ENCODE measurements at places on chromosomes 11 and 22.

DNA sequence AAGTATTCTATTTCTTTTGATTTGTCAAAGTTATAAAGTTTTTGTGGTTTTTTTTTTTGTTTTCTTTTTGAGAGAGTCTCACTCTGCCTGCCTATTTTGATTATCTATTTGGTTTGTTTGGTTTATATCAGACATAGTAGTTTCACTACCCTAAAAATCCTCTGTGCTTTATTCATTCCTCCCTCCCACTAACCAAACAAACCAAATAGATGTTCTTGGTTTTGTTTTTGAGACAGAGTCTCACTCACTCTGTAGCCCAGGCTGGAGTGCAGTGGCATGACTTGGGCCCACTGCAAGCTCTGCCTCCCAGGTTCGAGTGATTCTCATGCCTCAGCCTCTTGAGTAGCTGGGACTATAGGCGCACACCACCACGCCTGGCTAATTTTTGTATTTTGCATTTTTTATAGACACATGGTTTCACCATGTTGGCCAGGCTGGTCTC, 67.9 kb downstream of the ENTHD1 start:
- no peak for DNase-seq

GRCh38 chr22:19143967-19144400, 467 bp downstream of the ESS2 start:
- no peak for DNase-seq

DNA sequence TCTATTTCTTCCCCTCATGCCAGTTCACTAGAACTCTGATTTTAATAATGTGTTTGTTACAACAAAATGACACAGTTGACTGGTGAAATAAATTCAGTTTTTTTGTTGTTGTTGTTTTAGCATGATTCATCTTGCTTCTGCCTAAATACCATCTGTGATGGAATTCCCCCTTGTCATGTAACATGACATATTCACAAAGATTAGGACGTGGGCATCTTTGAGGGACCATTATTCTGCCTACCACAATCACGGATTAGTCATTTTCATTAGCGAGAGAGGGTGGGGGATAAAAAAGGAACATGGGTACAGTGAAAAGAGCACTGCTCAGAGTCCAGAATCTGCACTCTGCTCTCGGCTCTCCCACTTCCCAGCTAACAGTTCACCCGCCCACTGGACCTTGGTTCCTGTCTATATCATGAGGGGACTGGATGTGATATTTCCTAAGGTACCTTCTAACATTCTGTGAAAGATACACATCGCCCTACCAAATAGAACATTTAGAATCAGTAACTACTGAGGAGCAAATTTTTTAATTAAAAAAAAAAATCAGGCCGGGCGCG, 11.3 kb downstream of the HTATIP2 start:
- DNase-seq: no peak

GRCh38 chr11:15929371-15929901, 426.9 kb downstream of the SOX6 start:
- no peak for DNase-seq

GRCh38 chr22:49152939-49153770, 674.5 kb downstream of the BRD1 start:
- no peak for DNase-seq

DNA sequence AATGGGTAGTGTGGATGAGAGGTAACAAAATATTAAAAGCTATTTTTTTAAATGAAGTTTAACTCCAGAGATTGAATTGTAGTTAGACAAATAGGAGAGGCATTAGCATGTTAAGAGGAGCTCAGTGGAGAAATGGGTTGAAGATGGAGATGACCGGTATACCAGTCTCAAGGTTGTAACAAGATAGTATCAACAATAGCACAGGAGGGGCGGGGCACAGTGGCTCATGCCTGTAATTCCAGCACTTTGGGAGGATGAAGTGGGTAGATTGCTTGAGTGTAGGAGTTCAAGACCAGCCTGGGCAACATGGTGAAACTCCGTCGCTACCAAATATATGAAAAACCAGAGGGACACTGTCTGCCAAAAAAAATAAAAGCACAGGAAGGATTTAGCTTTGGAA, 6.0 kb upstream of the ANKRD42 start:
- no peak for DNase-seq

GRCh38 chr11:77074205-77074604, 7.4 kb downstream of the CAPN5 start:
- no peak for DNase-seq

- DNase-seq: no peak
These were observed 1.0 kb downstream of the REXO2 start for GRCh38 chr11:114440121-114440860.

DNA sequence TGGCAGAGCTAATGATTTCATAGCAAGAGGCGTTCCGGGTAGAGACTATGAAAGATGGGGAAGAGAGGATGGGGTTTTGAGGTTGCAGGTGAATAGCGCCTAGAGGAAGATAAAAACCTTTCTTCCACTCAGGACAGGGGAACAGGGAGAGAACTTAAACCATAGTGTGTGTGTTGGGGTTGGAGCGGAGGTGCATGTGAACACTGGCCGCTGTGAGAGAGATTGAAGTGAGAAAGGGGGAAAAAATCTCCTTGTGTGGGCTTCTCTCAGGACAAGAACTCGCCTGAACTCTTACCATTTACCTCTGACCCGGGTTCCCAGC, 3.4 kb downstream of the BSX start:
- no peak for DNase-seq

- DNase-seq: no peak
These were observed 47.7 kb upstream of the GAB2 start for GRCh38 chr11:78465169-78465942.

DNA sequence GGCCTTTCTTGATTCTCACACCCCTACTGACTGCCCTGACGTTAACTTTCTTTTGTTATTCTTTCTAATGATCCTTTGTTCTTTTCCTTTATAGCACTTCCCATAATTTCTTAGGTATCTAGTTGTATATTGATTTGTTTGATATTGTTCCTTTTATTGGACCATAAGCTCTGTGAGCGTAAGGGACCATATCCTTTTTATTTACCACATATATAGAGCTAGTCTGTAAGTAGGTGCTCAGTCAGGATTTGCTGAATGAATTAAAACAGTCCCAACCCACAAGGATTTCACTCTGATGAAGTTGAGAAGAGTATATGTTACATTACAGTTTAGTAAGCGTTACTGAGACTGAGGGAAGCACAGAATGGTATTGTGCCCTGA, 68.8 kb downstream of the EMSY start:
- DNase-seq: no peak

- no peak for DNase-seq
These were observed 716.9 kb upstream of the ANO3 start for GRCh38 chr11:25615069-25615468.

DNA sequence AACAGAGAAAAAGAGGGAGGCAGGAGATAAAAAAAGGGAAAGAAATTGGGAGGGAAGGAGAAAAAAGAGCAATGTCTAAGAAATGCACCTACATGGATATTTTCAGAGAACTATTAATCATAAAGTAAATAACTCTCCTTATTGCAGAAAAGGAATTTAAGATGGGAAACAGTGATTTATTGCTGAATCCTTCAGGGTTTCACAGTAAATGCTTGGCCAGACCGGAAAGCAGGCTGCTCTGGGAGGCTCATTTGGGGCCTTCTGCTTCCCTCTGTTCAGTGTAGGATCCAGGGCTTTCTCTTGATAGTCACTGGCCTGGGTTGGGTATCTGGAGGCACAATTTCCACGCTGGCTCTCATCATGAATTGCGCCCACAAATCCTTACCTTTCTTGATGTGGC, 324.3 kb upstream of the SORL1-AS1 start:
- no peak for DNase-seq

- no peak for DNase-seq
These were observed 119.0 kb downstream of the LDLRAD3 start for GRCh38 chr11:36062796-36063365.

GRCh38 chr11:28760676-28761390, 652.6 kb downstream of the METTL15 start:
- peak; percentile 84 for DNase-seq

- DNase-seq: no peak
These were observed 34.1 kb downstream of the PAMR1 start for GRCh38 chr11:35491231-35491871.

- DNase-seq: no peak
These were observed 514.1 kb downstream of the RAB38 start for GRCh38 chr11:87660926-87661660.

GRCh38 chr11:93329936-93330445, 551 bp upstream of the DEUP1 start:
- peak; percentile 72 for DNase-seq

DNA sequence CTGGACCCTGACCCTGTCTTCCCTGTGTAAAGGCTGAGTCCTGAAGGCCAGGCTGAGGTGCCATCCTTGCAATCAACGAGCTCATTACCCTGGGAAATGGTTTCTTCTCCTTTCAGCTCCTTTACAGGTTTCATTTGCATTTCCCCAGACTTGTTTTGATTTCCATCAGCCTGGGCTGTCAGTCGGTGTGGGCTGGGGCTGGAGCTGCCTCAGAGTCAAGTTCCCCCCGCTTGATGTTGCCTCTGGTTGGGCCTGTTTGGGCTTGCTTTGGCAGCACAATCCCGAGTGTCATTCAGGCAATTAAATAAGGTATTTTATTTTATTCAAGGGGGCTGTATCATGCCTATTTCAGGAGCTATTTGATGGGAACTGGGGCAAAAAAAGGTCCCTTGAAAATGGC, 424.9 kb downstream of the INSC start:
- no peak for DNase-seq

DNA sequence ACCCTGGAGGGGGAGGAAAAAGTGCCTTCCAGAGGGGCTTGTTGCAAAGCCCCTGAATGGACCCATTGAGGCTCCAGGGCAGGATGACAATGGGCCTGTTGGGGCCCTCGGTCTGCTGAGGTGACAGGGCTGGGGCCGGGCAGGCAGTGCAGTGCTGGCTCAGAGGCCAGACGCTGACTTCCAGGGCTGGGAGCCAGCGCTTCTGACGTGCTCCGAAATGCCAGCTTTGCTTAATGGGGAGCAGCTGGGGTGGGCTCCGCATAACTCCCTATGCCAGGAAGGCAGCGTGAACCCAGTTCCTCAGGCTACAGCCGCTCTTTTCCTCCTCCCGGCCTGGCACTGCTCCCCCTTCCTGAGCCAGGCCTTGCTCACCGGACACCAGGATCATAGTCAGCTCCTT, 17.7 kb downstream of the NAV2 start:
- no peak for DNase-seq

- DNase-seq: no peak
These were observed 45.3 kb downstream of the C22orf31 start for GRCh38 chr22:29016067-29016938.

GRCh38 chr11:108037636-108038035, 28.9 kb downstream of the CUL5 start:
- DNase-seq: no peak

DNA sequence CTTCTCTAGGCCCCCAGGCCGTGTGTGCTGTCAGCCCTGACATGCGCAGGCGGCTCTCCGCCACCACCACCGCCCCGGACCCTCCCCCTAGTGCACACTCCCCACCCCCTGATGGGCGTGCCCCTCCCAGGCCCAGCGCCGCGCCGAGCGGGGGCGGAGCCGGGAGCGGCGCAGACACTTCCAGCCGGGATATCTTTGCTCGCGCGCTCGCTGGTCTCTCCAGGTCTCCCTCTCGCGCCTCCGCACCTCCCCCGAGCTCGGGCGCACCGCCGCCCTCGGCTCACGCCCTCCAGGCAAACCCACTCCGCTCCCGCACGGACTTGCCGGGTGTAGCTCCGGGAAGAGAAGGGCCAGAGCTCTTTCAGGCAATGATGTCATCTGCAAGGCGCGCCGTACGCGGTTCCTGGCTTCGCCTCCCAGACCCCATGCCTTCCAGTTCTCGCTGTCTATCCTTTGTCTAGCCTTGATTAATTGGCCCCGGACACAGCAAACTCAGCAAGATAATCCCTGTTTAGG, at the start of gene SCN3B:
TSS of gene SCN3B (minus strand) at position 59 of the 516 bp plus-strand sequence. CDS start 823 bp downstream, outside the sequence.
- peak; percentile 81 for DNase-seq

- no peak for DNase-seq
These were observed 314 bp downstream of the RIC8A start for GRCh38 chr11:207863-208180.

GRCh38 chr11:132982772-132983640, 549.3 kb downstream of the OPCML start:
- peak; percentile 49 for DNase-seq

DNA sequence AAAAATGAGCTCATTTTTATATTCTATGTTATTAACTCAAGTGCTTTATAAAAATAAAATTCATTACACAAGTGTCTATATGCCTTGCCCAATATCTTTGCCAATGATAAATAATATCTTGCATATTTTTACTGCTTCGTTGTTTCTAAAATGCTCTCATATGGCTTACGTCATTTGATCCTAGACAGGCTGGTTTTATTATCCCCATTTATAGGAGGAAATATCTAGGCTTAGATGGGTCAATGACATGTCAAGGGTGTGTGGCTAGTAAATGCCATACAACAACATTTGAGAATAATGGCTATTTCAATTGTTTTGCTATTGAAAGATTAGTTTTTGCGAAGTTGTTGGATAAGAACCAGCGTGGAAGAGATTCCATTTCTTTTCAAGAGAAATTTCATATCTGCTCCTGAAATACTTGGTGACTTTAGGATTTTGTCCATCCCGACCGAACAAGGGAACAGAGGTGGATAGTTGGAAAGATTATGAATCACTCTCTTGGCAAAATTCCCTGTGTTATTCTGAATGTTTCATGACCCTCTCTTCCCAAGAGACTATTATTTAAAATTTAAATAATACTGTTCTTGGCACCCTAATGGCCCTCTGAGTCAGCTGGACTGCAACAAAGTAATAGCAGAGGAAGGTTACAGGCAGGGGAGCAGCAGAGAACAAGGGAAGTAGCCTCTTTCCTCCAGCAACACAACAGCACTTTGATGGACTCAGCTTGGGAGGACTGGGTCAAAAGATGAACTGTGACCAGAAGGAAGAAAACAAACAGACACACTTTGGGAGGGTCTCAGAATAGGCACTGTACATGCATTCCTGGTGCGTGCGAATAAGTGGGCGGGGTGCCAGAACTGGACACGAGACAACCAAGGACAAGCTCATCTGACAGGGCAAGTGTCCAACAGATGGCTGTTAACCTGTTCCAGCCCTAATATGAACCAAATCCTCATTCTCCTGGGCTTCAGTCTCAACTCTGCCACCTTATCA, 94.5 kb downstream of the ME3 start:
- no peak for DNase-seq

DNA sequence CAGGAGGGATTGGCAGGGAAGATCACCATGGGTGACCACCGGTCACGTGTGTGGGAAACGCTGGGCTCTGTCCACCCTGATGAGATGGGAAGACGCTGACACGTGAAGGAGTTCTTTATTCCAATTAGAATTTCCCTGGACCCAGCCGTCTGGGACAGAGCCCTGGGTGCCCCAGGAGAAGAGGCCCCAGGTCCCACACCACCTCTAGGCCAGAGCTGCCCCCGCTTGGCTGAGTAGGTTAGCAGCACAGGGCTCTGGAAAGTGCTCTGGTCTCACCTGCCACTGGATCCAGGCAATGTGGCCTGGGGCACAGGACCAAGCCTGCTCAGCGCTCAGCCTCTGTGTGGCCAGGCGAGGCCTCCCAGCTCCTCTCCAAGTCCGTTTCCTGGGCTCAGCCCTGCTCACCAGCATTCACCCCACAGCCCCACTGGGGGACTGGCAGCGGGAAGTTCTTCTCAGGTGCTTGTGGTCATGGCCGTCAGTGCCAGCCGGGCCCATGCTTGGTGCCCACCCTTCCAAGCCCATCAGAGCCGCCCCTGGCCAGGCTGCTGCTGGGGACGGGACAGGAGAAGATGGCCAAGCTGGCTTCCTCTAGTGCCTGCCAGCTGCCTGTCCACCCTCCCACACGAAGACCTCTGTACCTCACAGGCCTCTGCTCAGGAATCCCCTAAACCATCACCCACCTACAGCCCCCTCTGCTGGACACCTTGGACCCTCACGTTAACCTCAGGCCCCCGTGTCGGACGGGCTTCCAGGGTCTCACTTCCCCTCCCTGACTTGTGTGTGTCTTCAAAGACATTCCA, 62.5 kb upstream of the FGF3 start:
- no peak for DNase-seq

GRCh38 chr11:117505285-117505970, 177.8 kb downstream of the CEP164 start:
- no peak for DNase-seq

All from COR-L47 (cell line).